ENCODE measurements at places on chromosomes 2 and 18. TPM values are rescaled to one million over a fixed set of nuclear protein-coding genes. Genes with fewer than 3 reads are reported as not detected.
A peak's percentile ranks its signal among the peaks of the same experiment; 100 is the strongest.

- DNase-seq: peak; percentile 32
These were observed 7.0 kb downstream of the TNS1 start for GRCh38 chr2:217995731-217996231.

- no peak for DNase-seq
These were observed 55.2 kb downstream of the PARD6G start for GRCh38 chr18:80191907-80192652.

The ASPRV1 gene
- 39.5 TPM for total RNA-seq

DNA sequence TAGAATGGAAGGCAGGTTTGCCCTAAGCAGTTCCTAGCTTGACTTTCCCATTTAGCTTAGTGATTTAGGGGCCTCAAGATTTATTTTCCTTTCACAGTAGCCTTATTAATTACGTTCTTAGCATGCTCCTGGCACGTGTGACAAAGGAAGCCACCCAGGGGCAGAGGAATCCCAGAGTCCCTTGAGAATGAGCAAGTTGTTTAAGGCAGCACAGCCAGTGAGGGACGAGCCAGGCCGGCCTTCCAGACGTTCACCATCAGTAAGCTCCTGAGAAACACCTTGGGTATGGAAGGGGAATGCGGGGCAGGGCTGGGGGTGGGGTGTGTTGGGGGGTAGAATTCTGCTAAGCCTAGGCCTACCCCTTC is 76.3 kb downstream of the SOWAHC start:
- no peak for DNase-seq

- DNase-seq: no peak
These were observed at the start of gene M1AP for GRCh38 chr2:74648009-74648443. TSS of gene M1AP (minus strand) at chr2:74648330. CDS start at chr2:74640275, 8,055 bp downstream.

- no peak for DNase-seq
These were observed 81.3 kb downstream of the CERKL start for GRCh38 chr2:181575650-181576025.

The HOXD13 gene
- not detected for total RNA-seq
